ENCODE measurements at places on chromosomes 7 and 10.

DNA sequence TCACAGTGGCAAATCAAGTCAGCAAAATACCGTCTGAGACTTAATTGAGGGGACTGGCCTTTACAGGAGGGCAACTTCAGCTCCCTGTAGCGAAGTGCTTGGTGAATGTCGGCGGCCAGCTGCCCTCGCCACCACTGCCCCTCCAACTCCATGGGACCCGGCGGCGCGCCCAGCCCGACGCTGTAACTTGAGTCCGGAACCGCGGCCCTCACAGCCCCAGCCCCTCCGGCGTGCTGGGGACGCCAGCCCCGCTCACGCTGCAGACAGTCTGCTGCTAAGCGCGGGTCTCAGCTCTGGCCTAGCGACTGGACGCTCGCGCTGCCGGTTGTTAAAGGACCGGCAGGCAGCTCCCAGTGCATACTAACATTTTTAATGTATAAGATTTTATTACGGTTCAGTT lies 113.4 kb upstream of the NUPR2 start:
- no peak for DNase-seq

GRCh38 chr10:63365976-63366765 lies 99.6 kb downstream of the JMJD1C start:
- no peak for DNase-seq

GRCh38 chr10:84344526-84344925 lies 16.1 kb downstream of the CCSER2 start:
- no peak for DNase-seq

DNA sequence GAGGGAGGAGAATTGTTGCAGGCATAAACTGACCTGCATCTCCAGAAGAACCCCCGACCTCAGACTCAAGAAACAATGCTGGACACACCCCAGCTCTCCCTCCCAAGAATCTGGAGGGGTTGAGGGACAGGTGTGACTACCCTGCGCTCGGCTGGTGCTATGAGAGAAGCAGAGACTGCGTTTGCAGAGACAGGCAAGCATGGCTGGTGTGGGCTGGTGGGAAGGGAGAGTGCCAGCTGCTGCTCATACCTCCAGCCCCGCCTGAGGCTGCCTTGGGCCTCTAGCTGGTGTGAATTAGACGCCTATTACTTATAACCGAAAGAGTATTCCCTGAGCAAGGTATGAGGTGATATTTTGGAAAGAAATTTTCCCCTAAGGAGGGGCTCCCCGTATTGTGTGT lies 48.3 kb upstream of the DDC start:
- no peak for DNase-seq

GRCh38 chr7:55962014-55962413 lies 2.4 kb upstream of the NIPSNAP2 start:
- no peak for DNase-seq

DNA sequence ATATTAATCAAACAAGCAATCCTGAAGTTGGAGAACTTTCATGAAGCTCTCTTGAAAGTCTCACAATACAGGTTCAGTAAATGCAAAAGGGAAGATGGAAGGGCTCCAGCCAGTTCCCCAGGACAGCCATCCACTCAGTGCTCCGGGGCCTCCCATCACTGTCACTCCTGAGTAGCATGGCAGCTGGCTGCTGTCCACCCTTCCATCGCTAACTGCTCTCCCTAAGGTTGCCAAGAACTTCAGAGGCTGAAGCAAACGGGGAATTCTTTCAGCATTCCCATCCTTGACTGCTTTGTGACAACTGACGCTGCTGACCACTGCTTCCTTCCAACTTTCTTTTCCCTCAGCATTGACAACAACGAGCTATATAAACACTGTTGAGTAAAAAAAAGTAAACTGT lies 69.1 kb downstream of the VPS41 start:
- DNase-seq, result no peak

DNA sequence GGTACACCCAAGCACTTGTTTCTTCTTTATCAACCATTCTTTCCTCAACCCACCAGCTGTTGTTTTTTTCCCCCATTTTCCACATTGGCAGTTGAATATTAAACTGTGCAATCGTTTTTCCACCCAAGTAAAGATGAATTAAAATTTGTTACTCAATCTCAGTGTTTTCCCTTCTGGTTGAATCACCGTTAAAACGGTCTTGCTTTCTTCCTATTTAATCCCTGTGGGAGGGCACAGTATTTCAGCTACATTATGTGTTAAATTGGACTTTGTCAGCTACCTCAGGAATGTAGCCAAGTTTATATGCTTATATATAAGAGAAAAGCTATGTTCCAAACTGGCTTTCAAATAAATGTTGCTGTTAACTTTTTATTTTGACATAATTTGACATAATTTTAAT lies 19.9 kb downstream of the SLC35G1 start:
- DNase-seq, result no peak

DNA sequence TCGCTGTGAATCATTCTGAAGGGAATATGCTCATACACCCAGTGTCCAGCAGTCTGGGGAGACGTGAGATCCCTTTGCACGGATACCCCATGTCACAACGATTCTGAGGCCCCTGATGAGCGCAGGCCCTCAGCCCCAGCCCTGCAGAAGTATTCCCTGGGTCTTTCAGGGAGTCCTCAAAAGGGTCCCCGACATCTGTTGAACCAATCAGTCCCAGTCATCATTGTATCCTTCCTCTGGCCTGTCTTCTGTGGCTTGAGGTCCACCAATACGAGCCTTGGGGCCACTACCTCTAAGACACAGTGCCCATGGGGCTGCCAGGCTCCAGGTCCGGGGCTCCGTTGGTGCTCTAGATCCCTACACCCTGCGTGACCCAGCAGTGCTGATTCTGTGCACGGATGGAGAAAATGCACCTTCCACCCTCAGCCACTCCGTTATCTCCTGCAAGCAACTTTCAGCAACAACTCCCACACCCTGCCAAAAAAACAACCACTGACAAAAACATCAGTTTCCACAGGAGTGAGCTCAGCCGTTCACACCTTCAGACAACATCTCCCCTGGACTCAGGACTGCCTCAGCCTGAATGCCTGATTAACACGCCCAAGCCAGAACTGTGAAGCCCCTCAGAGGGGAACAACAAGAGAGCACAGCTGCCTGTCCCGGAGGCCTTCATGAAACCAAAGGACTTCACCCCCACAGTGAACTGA lies 46.9 kb upstream of the KDM7A start:
- DNase-seq, result no peak

DNA sequence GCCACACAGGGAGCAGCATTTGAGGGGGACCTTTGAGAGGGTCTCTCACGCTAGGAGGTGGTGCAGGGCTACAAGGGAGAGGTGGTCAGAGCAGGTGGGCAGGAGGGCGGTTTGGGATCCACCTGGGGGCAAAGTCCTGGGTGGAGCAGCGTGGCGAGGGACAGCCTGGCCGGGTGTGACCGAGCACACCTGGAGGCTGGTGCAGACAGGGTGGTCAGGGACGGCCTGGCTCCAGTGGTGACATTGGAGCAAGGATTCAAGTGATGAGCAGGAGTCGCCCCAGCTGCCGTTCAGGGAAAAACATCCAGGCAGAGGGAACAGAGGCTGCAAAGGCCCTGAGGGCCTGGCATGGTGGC lies 36.0 kb downstream of the CLIP2 start:
- DNase-seq, result no peak

GRCh38 chr10:119535305-119535704 lies 7.2 kb downstream of the RGS10 start:
- no peak for DNase-seq

- peak; percentile 94 for DNase-seq
Measured at GRCh38 chr10:79149662-79150443, 81.1 kb downstream of the ZMIZ1 start.

DNA sequence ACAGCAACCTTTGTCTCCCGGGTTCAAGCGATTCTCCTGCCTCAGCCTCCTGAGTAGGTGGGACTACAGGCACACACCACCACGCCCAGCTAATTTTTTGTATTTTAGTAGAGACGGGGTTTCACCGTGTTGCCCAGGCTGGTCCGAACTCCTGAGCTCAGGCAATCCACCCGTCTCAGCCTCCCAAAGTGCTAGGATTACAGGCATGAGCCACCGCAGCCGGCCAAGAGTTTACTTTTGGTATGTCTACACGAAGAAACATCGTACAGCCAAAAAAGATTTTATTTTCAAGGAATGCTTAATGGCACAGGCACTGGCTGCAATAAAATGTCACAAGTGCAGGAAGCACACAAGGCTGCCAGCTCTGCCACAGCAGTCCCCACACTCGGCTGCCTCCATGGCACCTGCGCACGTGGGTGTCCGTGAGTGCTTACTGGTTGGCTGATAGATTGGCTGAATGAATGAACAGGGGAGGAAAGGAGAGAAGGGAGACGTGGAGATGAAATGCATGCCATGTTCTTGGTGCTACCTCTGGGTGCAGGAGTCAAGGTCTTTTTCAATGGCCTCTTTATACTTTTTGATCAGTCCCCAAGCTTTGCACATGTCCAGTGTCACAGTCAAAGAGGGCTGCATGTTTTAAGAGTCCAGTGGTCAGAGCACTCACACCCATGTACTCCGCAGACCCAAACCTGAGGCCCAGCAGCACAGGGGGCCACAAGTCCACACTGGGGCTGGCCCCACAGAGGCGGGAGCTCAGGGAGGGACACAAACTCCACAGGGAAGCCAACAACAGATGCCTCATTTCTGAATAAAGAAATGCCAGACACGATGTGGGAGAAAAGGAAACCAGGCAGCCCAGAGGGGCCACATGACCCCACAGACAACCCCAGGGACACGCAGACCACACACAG lies 198.2 kb downstream of the MAD1L1 start:
- DNase-seq, result peak; percentile 48

- DNase-seq, result no peak
Measured at GRCh38 chr7:54841772-54842697, 83.0 kb upstream of the SEC61G start.

DNA sequence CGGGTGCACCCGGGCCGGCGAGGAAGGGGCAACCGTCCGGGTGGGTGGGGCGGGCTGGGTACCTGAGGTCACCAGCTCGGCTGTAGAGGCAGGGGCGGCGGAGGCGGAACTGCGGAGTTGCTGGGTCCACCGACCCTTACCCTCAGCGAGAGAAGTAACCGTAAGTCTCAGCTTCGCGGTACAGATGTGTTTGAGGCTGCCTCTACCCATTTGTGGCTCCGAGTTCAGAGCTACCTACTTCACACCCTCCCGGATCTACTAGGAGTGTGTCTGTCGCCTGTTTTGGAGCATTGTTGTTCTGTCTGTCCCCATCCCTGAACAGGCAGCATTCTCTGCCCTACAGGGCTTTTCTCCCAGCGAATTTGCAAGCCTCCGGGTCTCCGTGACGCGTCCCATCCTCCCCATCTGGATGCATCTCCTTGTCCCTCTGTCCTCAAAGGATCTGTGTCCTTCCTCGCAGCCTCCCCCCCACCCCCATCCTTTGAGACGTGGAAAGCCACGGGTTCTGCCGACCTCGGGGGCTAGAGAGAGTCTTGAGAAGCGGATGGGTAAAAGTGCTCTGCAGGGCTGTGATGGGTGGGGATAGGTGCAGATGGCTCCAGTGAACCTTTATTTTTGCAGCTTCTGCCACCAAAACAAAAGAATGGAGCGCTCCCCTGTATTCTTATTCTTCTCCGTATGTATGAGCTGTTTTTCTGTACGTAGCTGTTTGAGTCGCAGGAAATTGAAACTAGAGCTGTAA lies 757 bp downstream of the ANKIB1 start:
- no peak for DNase-seq

DNA sequence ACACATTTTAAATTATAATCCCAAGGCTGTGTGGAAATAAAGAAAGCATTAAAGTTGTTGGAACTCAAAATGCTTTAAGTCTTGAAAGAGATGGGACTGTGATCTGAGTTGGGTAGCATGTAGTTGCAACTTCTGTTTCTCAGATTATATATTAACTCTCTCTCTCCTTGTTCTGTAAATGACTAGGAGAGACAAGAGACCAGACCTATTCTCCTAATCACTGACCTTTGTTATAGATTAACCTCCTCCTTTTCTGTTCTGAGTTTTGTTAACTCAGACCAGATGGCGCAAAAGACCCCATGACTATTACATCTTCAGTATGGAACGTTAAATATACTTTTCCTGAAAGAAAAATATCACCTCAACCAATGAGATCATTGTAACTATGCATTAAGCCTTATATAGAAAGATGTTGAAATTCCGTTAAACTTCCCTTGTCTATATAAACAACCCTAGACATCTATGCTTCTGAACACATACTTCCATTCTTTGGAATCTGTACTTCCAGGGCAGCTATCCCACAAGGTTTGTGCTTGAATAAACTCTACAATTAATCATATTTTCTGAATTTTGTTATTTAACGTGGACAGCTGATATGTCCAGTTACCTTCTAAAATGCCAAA lies 143.5 kb upstream of the TRIM24 start:
- DNase-seq, result no peak

- no peak for DNase-seq
Measured at GRCh38 chr7:5424749-5425506, 1.3 kb upstream of the TNRC18 start.

DNA sequence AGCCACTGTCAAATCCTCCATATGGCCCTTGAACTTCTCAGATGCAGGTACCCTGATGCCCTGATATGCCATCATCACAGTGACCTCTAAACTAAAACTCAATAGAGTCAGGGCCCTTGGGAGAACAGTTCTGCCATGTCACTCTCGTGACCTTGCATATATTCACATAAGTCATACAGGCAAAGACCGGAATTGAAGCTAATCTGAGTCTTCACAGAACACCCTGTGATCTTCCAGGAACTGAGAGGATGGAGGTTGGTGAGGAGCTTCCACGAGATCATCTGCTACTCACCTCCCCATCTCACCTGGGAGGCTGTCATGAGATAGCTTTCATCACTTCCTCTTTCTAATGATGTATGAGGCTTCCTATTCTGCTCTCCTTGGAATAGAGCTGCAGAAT lies 228.7 kb upstream of the CCDC6 start:
- DNase-seq, result no peak

GRCh38 chr7:35818513-35818912 lies 17.7 kb downstream of the SEPTIN7 start:
- no peak for DNase-seq
